ENCODE measurements at places on chromosomes 4 and X.

GRCh38 chrX:67545036-67545821, 1.4 kb downstream of the AR start:
- DNase-seq, result no peak

DNA sequence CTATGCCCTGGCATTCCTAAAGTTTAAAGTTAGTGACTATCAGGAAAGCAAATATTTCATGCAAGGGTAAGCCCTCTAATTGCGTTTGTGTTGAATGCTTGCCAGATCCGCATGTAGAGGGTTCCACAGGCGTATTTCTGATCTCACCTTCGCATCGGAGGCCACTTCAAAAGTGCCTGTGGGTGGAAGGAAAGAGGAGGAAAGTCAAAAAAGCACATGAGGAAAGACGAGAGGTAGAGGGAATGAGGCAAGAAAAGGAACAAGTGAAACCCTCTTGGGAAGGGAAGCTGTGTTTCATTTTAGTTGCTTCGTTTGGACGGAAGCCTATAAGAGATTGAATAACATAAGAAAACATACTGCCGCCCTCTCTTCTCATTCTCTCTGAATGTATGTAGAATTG, 628.8 kb downstream of the SPRY1 start:
- DNase-seq, result no peak

DNA sequence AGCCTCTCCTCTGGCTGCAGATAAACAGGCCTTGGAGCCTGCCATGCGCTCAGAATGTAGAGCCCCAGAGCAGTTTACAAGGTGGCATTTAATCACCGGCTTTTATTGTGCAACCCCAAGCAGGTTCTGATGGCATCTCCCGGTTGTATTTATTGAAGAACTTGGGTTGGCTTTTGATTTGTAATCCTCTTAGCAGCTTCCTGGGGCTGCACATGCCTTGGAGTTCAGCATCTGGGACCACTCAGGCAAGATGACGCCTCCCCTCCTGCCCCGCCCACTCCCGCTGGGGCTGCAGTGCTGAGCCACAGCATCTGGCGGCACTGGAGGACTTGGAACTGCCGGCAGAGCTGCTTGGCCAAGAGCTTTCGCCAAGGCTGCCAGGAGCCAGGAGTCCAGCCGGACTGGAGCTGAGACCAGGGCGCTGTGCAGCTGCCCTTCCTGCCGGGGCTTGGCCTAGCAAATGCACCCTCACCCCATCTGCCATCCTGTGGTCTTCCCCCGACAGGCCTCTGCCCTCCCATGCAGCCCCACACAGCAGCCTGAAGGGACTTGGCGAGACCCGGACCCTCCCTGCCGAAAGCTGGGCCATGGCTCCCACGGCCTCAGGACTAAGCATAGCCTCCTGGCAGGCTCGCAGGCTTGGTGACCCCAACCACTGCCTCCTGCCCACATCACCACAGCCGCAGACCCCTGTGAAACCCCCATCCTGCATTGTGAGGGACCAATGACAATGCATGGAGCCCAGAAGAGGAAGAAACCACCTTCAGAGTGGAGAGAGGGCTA, 5.4 kb downstream of the HTRA3 start:
- peak; percentile 72 for DNase-seq

DNA sequence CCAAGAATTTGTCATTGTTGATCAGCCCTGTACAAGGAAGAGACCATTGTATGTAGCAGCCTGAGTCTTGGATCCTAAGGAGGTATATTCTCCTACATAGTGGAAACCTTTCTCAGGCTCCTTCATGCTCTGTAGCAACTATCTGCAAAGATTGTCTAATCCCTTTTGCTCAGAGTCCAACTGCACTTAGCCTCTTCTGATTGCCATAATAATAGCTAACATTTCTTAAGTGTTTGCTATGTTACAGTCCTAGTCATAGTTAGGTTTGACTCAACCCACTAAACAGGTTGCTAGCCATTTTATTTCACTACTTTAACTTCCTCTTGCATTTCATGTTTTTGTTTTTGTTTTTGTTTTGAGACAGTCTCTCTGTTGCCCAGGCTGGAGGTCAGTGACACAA, 50.8 kb upstream of the SLC16A2 start:
- DNase-seq, result peak; percentile 39

- DNase-seq, result no peak
These were observed 2.9 kb upstream of the SPARCL1 start for GRCh38 chr4:87532109-87532508.

DNA sequence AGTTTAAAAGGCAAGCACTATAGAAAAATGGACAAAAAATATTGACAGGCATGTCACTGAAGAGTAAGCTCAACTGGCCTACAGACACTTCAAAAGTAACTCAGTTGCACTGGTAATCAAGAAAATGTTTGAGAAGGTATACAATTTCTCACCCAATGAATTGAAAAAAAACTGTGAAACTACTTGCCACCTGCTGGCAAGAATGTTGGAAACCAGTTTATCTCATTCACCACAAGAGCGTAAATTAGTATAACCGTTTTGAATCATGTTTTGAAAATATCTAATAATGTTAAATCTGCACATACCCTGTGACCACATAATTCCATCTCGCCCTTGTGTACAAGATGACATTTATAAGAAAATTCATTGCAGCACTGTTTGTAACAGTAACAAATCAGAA, 31.7 kb downstream of the TXK start:
- DNase-seq, result no peak

DNA sequence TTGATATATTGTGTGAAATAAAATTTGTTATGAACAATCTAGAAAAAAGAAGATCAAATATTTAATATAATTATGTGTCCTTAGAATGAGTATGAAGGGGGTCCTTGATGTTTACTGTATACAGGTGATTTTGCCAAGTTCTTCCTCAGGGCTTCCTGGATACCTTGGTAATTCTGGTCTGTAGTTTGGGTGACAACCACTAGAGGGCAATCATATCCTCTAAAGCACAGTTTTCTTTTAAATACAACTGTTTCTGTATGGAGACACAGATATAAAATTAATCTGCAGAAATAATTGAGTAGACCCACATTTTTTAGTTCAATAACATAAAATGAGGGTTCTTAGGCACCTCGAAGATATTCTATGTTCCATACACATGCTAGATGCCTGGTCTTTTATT, 157.7 kb downstream of the SPANXN1 start:
- peak; percentile 1 for DNase-seq

DNA sequence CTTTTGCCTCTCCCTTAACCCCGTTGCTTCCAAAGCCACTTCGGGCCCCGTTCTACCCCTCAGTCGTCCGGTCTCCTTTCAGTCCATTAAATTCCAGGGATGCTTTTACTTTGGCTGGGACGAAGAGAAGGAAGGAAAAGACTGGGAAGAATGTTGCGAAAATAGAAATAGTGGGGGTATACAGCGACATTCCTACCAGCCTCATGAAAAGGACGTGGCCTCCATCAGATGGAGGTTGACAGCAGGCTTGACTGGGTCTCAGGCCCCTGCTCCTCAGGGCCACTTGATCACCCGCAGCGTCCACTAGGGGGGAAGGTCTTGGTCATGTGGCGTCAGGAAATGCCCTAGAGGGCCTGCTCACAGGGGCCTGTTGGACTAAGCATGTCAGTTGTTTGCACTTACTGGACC, 657 bp upstream of the ANKRD50 start:
- no peak for DNase-seq

DNA sequence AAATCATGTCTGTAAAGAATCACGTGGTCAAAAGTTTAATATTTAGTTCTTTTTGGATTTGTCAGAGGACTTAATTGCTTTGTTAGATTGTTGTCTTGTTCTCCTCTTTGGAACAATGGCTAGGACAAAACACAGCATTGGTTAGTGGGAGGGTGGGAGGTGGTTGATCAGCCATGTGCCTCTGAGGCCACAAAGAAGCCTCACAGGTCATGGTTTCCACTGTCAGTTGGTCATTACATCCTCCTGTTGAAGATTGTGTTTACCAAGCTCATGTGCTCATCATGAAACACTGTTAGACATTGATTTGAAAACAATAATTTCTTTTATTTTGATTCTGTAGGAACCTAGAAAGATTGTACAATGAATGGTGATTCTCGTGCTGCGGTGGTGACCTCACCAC, 31.9 kb downstream of the ADD1 start:
- DNase-seq, result no peak

GRCh38 chr4:56971383-56971782, 6.0 kb downstream of the NOA1 start:
- no peak for DNase-seq

DNA sequence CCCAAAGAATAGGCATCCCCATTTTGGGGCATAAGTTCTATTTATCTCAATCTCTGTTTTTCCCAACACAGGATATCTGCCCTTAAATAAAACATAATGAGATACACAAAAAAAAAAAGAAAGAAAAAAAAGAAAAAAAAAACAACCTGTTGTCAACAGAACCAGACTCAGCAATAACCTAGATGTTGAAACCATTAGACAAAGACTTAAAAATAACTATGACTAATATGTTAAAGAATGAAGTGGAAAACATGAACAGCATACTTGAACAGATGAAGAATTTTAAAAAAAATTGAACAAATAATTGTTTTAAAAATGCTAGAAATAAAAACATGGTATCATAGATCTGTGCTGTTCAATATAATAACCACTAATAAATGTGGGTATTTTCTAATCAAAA, 93.4 kb upstream of the RXFP1 start:
- DNase-seq, result no peak

GRCh38 chrX:103356858-103357257, 552 bp downstream of the TCEAL9 start:
- peak; percentile 48 for DNase-seq

DNA sequence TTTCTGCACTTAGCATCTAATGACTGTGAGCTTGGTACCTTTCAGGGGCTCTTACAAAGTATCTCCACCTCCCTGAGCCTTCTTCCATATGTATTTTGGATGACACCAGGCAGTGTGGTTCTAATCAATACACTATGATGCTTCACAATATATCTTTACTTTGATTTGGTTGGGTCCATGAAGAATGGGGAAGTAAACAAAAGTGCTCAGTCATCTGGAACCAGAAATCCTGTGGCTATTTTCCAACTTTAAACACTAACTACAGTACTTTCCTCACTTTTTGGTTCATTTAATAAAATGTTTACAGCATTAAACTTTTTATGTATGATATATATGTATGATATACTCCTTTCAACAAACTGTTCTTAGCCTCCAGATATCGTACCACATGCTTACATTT, 216.4 kb upstream of the AFF2 start:
- no peak for DNase-seq

- DNase-seq, result no peak
These were observed 31.6 kb downstream of the SPARCL1 start for GRCh38 chr4:87497578-87497977.

DNA sequence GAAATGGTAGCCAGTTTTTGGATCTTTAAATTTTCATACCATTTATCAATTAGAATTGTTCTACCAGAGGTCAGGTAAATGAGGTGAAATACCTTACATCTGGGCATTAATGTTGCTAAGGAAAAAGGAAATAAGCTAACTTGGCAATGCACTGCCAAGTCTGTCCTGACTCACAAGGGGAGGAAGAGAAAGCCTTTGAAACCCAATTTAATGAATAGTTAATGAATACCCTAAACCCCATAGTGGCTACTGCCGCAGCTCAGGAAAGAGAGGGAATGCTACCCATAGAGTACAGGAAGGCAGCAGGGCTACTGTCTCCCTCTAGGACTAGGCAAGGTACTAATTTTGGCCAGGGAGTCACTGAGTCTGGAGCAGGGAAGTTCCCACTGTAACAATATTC, 16.8 kb upstream of the DHX15 start:
- DNase-seq, result no peak

GRCh38 chr4:173488656-173489055, 41.4 kb downstream of the HAND2 start:
- no peak for DNase-seq

DNA sequence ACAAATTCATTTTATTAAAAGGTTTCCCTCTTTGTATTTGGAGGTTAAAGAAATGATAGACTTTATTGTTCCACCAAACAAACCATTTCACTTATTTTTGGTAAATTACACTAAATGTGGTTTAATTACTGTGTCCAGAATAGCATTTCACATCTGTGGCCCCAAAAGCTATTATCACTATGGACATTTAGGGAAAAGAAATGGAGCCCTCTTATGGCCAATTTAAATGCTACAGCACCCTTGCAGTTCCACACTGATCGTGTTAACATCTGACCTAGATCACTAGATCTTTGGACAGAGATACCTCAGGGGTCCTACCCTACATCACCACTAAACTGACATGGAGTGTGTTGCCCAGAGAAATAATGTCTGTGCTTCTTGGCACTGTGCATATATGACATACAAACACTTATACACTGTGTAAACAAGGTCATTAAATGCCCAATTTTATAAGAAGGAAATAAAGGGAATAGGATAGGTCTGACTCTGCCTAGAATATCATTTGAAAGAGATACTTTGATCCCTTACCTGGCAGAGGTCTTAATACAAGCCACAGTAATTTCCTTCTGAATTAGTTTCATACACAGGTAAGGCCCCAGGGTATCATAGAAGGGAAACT, 163.9 kb downstream of the KDR start:
- DNase-seq, result no peak

DNA sequence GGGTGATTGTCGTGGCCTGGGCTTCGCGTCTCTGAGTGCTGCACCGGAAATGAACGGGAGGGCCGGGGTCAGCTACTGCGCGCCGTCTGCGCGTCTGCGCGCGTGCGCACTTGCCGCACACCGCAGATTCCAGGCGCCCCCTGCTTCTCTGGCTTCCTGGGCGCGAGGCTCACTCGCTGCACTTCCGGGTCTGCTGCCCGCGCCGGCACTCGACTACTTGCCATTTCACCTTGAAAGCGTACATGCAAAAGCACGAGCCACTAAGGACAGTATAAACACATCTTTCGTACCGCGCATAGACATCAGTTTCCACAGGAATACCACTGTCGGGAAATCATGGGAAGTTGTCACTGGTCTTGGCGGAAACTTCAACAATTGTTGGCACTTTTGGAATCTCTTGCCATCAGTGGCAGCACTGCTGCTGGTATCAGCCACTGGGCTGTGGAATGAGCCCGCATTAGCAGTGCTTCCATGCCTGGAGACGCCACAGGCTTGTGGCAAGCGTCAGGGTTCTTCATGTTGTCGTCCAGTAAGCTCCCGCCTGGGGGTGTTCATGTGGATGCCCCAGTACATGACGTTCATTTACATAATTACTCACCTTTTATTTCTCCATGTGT, at the start of gene SUPT20HL2:
Gene SUPT20HL2 (minus strand): TSS at position 51 of the 617 bp plus-strand sequence. CDS start 754 bp downstream, outside the sequence.
- DNase-seq, result no peak

DNA sequence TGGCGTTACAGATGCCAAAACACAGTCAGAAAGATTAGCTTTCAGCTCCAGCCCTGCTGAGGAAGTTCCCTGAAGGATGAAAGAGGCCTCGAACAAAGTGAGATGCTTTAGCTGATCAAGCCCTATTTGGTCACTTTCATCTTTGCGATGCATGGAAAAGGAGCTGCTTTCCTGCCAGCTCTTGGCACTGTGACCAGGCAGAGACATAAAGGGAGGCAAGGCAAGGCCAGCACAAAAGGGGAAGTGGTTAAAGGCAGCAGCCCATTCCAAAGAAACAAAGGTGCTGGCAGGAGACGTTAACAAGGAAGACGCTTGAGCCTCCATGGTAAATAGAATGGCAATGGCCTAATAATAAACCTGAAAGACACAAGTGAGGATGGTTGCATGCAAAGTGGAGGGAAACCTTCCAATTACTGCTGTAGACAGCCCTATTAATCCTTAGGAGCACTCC, 617.1 kb upstream of the INTU start:
- DNase-seq, result no peak
